NAMALWA (cell line): ENCODE measurements at places on chromosomes 11 and 22.

DNA sequence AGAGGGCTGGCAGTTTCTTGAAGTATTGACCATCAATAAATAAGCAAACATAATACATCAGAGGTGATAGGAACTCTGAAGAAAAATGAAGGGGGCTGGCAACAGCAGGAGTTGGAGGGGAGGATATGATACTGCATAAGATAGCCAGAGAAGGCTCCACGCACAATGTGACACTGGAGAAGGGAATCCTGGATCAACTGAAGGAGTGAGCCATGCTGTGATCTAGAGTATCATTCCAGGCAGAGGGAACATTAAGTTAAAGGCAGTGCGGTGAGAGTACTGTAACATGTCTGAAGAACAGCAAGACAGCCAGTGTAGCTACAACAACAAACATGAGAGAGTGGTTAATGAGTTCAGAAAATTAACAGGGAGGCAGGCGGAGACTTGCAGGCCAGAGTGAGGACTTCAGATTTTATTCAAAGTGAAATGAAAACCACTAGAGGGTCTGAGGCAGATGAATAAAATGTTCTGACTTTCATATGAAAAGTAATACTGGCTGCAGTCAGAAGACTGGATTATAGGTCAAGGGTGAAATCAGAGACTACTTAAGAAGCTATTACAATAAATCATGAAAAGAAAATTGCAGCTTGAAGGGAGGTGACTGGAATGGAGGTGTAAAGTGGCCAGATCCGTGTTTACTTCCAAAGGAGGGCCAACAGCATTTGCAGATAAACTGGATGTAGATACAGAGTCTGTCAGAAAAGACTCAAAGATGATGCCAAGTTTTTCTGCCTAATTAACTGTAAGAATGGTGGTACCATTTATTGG, 49.4 kb downstream of the RRAS2 start:
- DNase-seq = no peak

GRCh38 chr11:3901249-3902025, 46.0 kb downstream of the STIM1 start:
- no peak for DNase-seq

DNA sequence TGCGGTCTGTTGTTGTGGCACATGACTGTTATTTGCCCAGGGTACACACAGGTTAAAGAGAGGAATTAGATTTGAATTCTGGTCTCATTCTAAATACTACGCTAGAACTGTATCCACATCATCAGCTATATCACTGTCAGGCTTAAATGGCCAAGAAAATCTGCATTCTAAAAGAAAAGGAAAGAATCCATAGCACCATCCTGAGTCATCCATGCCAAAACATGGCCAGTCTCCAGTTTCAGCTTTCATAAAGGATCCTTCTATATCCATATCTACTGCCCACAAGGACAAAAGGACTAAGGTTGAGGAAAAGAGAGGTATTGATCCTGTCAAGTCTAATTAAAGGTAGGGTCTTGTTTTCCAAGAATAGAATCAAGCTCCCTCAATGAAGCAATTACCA, 73.6 kb upstream of the GDPD4 start:
- DNase-seq = no peak

- DNase-seq = no peak
These were observed 45.8 kb upstream of the MMP7 start for GRCh38 chr11:102576350-102576749.

DNA sequence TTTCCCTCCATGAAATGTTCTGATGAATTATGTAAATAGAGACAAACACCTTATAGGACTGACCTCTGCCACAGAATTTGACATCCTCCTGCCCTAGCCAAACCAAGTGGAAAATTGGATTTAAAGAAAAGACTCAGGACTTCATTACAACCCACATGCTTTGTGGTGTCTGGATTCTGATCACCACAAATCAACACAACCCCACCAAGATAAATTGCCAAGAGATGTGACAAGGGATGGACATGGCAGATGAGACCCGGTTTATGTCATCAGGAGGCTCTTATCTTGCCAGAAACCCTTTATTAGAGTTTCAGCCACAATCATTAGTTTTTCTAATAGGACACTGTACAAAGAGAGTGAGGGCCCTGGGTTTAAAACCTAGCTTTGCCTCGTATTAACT, 57.9 kb upstream of the SLC6A5 start:
- no peak for DNase-seq

DNA sequence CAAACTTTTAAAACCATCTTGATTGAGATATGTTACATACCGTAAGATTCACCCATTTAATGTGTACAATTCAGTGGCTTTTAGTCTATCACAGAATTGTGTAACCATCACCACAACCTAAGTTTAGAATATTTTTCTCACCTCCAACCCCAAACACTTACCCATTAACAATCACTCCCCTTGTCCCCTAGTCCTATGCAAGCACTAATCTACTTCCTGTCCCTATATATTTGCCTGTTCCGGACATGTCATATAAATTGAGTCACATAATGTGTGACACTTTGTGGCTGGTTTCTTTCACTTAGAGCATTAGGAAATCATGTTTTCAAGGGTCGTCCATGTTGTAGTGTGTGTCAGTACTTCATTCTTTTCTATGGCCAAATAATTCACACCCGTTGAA, 38.8 kb downstream of the RASSF10 start:
- no peak for DNase-seq

DNA sequence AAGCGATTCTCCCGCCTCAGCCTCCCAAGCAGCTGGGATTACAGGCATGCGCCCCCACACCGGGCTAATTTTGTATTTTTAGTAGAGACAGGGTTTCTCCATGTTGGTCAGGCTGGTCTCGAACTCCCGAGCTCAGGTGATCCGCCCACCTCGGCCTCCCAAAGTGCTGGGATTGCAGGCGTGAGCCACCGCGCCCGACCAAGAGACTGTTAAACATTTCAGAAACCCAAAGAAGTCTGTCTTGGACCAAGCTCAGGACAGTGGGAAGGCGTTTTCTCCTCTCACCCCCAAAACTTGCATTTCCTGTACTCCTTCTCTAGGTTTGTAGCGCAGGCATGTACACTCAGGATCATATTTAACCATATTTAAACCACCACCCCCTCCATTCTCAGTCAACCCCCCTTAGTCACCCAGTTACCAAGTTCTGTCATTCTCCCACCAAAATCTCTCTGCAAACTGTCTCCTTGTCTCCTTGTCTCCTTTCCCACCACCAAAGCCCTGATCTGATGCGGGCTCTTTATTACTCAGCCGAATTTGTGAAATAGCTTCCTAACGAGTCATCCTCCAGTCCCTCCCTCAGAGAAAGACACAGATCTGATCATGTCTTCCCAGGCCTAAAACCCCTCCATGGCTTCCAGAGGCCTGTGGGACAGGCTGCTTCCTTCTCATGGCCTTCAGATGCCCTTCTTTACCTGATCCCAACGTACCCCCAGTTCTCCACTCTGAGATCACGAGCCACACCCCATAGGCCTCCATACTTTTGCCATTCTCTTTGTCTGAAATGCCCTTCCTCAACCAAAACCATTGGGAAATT, 29.0 kb upstream of the CREB3L1 start:
- DNase-seq = no peak

- no peak for DNase-seq
These were observed 88.8 kb downstream of the CD44 start for GRCh38 chr11:35227576-35228327.

DNA sequence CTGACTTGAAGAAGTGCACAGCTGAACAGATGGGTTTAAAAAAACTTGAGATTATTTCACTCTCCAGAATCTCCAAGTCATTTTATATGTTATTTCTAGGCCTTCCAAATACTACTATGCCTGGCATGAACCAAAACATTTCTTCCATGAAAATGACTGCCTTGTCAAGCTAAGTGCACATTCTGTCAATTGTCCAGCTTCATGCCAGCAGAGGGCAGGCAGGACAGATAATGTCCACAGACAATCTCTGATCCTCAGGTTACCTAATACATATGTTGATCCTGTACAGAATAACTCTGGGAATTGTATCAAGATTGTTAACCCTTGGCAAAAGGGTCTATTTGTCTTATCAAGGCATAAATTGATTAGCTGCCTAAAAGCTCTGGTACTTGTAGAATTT, 229.5 kb downstream of the AASDHPPT start:
- DNase-seq = no peak

GRCh38 chr22:34866495-34867131, 199.3 kb upstream of the ISX start:
- no peak for DNase-seq

DNA sequence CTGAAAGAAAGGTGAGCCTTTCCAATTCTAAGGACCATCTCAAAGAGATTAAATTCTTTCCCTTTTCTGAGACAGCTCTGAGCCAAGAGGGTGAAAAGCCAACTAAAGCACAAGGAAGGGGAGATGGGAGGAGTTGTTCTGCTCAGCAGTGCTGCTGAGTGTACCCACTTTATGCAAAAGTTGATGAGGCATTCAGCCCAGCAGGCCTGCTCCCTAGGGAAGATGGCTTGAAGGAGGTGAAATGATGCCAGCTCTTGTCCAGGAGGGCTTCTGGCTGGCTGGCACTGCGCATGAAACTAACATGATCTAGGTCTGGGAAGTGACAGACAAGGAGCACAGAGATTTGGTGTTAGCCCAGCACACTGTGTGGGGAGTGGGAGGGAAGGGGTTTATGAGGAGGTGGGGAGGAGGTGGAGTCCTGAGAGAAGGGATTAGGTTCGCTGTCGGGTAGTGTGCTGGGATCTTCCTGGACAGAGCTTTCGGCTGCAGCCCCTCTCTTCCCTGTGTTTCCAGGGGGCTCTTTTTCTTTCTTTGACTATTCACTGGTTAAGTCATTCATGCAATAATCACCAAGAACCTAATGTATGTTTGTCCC, 225.5 kb upstream of the NARS2 start:
- no peak for DNase-seq

GRCh38 chr22:17559188-17559587, 4.1 kb upstream of the SLC25A18 start:
- no peak for DNase-seq

DNA sequence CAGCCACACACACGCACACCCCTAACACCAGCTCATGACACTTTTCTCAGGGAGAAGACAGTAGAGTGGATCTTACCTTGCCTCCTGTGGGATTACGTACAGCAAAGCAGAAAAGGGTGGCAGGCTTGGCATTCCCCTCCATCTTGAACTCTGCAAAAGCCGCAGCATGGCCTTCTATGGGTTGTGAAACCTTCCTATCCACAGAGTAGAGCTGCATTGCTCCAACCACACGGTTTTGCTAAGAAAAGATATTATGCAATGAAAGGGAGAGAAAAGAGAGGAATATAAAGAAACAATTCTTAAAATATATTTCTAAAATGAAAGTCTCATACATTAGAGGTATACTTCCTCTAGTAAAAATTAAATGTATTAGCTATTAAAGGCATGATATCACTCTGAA, 48.8 kb downstream of the CLTCL1 start:
- no peak for DNase-seq
